Spinal cord (tissue), 10 donors: ENCODE measurements at places on chromosomes 3 and 15. TPM values are rescaled to one million over a fixed set of nuclear protein-coding genes. Genes with fewer than 3 reads are reported as not detected.

COX17 gene
- 22.8 TPM for total RNA-seq

GLT8D1 gene
- 96.0 TPM for total RNA-seq

ROPN1 gene
- not detected for total RNA-seq

ZNF662 gene
- 27.5 TPM for total RNA-seq

RTP4 gene
- total RNA-seq = 1.1 TPM

CP gene
- total RNA-seq = 1.7 TPM

CFAP92 gene
- total RNA-seq = 3.8 TPM

GOLIM4 gene
- 61.8 TPM for total RNA-seq

COL8A1 gene
- 196 TPM for total RNA-seq

CD96 gene
- 0.28 TPM for total RNA-seq

PRR20G gene
- not detected for total RNA-seq

RARB gene
- total RNA-seq = 42.4 TPM

RARRES1 gene
- 10.2 TPM for total RNA-seq

TRIM42 gene
- total RNA-seq = not detected

FBXL22 gene
- 0.83 TPM for total RNA-seq

GATM gene
- 142 TPM for total RNA-seq

SYNPR gene
- total RNA-seq = 9.9 TPM

DCP1A gene
- 18.3 TPM for total RNA-seq

KBTBD13 gene
- total RNA-seq = 0.06 TPM

CERS3 gene
- total RNA-seq = 0.28 TPM

ATP13A5 gene
- 1.5 TPM for total RNA-seq

PP2D1 gene
- not detected for total RNA-seq

GABRR3 gene
- 0.20 TPM for total RNA-seq

EIF5A2 gene
- total RNA-seq = 16.9 TPM

FOXL2NB gene
- total RNA-seq = 0.59 TPM

CEMIP gene
- total RNA-seq = 257 TPM

TEX55 gene
- not detected for total RNA-seq

MITF gene
- 10.4 TPM for total RNA-seq

GPR171 gene
- total RNA-seq = 0.79 TPM

HCLS1 gene
- total RNA-seq = 10.2 TPM

KNG1 gene
- total RNA-seq = not detected
